Lower leg skin (tissue), 4 donors: ENCODE measurements at places on chromosomes 1 and 21. TPM values are rescaled to one million over a fixed set of nuclear protein-coding genes. Genes with fewer than 3 reads are reported as not detected.

CFHR5 gene
- not detected for total RNA-seq

ZNF697 gene
- total RNA-seq, result 3.6 TPM

SPATA21 gene
- total RNA-seq, result not detected

DNA sequence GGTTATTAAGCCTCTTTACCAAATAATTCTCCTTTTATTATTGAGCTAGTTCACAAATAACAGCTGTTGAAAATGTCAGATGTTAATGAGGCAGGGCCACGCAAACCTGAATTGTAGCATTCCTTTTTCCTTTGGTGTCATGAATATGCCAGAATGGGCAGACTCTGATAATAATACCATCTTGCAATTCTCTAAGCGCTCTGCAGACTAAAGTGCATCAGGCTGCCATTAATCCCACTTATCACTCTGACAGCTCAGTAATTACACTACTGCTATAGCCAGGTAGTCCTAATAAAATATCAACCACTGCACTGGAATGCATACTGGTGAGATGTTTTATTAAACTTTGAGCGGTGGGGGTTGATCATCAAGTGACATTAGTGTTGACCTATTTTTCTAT, 177.7 kb downstream of the DPYD start:
- DNase-seq, result no peak

DNA sequence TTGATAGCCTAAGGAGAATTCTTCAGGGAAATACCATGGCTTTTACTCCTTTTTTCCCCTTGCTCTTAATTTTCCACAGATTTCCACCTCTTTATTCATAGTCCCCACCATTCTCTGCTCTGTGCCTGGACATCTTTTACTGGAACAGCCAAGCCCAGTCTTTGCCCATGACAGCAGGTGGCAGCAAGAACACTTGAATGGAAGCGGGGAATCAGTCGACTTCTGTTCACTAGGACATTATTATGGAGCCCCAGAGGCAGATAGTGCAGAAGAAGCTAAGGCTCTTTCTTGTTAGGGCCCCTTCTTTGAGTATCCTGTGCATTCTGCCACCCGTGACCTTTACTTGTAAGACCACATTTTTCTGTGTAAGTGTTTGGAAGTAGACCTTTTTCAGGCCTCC, 6.3 kb downstream of the OR14I1 start:
- no peak for DNase-seq

DNA sequence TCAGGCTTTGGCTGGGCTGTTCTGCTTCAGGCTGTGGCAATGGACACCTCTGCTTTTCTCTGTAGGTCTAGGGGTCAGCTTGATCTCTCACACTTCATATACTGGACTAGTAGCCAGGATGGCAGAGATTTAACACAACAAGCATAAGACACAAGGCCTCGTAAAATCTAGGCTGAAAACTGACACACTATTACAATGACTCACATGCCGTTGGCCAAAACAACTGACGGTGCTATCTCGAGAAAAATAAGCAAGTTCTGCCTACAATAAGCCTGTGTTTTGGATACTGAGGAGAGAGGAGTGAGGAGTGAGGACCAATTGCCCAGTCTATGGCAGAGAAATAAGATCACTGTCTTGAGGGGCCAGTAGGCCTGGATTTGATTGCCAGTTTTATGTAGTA, 840.7 kb upstream of the ADAMTS5 start:
- no peak for DNase-seq

DNA sequence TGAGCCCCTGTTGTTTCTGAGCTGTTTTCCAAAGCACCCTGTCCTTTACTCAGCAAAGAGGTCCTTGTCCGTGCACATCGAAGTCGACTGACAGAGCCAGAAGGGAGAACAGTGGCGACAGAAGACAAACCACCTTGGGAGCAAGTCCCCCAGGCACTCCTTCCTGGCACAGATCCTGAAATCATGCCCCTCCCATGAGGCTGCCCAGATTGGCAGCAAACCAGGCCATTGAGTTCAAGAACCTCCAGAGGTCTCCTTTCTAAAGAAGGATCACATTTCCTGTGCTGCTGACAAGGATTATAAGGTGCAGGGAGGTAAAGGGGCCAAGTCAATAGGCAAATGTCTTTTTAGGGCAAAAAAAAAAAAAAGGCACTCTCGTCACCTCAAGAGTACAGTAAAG, 84.7 kb upstream of the HIVEP3 start:
- no peak for DNase-seq
